ENCODE measurements at places on chromosomes 1 and 21.

GRCh38 chr1:63327417-63328054 is 5.2 kb downstream of the FOXD3 start:
- DNase-seq: peak; percentile 71

DNA sequence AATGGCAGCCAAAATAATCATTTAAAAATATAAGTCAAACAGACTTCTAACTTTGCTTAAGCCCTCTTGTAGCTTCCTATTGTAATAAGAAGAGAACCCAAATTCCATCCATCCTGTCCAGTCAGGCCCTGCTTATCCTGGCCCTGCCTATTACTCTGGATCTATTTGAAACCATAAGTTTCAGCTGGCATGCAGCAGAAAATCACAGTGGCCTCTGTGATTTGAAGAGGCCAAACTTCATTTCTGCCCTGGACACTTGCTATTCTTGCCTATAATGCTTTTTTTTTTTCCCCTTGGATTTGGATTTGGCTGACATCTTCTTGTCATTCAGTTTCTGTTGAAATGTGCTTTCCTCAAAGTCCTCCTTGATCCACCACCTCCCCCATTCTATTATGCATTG is 642.8 kb downstream of the USP25 start:
- no peak for DNase-seq

GRCh38 chr1:21184276-21184675 is 7.6 kb upstream of the EIF4G3 start:
- no peak for DNase-seq

- no peak for DNase-seq
Measured at GRCh38 chr1:59223989-59224634, 72.8 kb upstream of the FGGY start.

DNA sequence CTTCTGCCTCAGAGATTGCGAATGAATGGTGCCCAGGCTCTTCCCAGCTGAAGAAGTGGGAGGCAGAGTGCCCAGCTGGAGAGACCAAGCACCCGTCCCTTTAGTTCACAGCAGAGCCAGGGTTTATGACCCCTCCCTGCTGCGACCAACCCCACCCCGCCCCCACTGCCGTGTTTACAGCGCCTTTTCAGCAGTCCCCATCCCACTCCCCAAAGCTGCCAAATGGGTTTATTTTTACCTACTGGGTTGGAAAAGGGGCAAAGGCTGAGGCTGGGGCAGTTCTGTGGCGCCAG is 23.6 kb downstream of the DYRK3 start:
- no peak for DNase-seq

DNA sequence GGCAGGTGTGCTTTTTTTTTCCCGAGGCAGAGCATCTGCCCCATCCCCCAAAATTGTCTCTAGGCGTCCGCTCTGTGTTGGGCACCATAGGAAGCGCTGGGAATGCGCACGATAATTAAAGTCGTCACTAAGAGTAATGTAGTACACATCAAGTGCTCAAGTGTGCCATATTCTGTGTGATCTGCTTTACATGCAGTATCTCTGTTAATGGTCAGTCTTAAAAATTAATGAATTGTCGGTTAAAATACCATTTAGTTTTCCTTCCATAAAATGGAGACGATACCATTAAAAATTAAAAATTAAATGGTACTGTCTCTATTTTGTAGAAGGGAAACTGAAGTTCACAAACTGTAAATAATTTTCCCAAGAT is 544 bp upstream of the CCT8 start:
- DNase-seq: no peak

- peak; percentile 65 for DNase-seq
Measured at GRCh38 chr1:153355445-153356071, 2.1 kb upstream of the S100A9 start.

DNA sequence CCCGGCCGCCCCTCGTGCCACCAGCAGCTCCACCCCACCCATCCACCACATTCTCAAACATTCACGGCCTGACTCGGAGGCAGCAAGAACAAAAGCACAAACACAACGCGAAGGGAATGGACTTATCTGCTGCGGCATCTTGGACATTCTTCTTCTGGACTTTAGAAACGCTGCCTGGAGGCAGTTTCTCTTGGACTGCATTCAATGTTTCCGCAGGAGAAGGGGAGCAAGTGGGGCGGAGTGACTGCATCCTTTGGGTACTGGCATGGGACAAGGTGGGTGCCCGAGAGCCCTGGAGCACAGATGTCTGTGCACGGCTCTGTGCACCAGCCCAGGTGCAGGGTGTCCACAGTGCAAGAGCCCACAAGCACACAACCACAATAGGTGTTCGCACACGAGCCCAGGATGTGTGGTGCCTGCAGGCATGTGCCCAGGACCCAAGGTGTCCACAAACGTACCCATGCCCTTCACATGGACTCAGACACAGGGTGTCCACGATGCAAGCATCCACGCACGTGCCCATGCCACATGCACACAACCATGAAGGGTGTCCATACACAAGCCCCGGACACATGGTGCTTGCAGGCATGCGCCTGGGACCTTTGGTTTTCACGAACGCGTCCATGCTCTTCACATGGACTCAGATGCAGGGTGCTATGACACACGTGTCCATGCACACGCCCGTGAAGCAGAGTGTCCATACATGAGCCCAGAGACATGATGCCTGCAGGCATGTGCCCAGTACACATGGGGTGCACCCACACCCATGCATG is 53.6 kb downstream of the WNT9A start:
- no peak for DNase-seq

DNA sequence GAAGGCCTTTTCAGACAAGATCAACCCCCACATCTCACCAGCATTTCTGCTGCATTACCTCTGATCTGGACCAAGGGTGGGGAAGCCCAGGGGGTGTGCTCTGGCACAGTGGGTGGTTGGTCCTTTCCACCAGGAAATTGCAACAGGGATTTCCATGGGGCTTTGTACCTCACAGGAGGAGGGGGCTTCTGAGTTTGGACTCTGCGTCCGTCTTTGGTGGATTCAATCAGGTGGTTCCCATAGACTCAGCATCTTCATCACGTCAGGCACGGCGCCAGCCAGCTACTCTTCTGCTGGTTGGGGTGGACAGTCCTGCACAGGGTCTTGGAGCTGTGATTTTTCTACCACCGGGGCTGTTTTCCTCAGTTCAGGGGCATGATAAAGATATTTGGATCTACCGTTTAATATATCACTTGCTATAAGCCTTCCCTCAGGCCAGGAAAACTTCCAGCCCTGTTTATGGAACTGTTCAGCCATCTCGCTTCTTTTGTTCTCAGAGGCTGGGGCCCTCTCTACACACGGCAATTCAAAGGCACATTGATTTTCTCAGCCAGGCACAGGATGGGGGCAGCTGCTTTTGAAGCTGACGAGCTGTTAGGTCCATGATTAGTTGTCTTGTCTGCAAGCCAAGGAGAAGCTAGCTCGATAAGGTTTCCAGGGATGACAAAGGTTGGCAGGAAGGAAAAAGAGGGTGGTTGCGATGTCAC is 467.3 kb downstream of the CAMTA1 start:
- DNase-seq: no peak

- DNase-seq: no peak
Measured at GRCh38 chr1:39385067-39385988, 106.1 kb upstream of the BMP8A start.

GRCh38 chr1:156508205-156508954 is 7.8 kb upstream of the MEF2D start:
- DNase-seq: no peak

DNA sequence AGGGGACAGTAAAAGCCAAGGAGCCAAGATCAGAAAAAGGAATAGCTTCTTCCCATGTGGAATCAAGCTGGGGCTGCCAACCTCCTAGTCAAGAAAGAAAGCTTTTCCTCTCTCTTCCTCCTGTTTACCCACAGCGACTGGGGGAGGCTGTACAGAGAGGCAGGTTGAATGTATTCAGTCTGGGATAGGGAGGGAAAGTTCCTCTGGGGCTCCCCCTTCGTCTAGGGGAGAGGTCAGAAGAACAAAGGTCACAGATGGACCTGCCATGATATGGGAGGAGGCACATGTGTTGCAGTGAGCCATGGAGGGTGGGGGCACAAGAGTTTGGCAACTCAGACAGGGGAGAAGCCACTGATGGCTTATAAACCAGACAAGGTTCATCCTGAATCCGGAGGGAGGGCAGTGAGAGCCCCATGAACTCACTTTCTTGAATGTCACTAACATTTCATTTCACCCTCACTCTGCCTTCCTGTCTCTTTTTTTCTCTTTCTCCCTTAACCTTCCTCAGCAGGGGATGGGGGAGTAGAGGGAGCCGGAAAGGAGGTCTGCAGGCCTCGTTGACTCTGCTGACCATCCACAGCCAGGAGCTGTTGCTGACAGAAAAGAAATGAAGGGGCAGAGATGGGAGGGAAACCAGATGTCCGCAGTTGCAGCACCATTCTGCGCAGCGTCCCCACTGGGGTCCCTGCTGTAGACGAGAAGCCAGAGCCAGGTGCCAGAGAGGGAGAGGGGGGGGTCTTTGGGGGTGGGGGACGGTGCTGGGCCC is 61.1 kb downstream of the PLXNA2 start:
- no peak for DNase-seq

- DNase-seq: no peak
Measured at GRCh38 chr1:77583483-77583882, 99.0 kb downstream of the ZZZ3 start.

GRCh38 chr1:10490286-10490970 is 15.7 kb downstream of the PEX14 start:
- DNase-seq: no peak

- no peak for DNase-seq
Measured at GRCh38 chr1:196180847-196181593, 427.2 kb downstream of the KCNT2 start.

GRCh38 chr1:117698398-117699160 is 92.7 kb downstream of the TENT5C start:
- no peak for DNase-seq

- no peak for DNase-seq
Measured at GRCh38 chr1:145999321-146000024, 3.1 kb upstream of the TXNIP start.

Data from activated T-cell treated with anti-CD3 and anti-CD28 coated beads, Interleukin-2, amount 50 U/mL, for 72 hours (primary cell).